H4 (cell line): ENCODE measurements at places on chromosomes 3 and 15.

DNA sequence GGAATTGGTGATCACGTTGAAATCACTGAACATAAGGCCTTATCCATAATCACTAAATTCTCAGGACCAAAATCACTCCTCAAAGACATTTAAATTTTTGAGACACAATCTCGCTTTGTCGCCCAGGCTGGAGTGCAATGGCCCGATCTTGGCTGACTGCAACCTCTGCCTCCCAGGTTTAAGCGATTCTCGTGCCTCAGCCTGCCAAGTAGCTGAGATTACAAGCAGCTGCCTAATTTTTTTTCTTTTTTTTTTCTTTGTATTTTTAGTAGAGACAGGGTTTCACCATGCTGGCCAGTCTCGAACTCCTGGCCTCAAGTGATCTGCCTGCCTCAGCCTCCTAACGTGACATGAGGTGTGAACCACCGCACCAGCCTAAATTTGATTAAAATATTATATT, 61.7 kb downstream of the PLOD2 start:
- DNase-seq = no peak

DNA sequence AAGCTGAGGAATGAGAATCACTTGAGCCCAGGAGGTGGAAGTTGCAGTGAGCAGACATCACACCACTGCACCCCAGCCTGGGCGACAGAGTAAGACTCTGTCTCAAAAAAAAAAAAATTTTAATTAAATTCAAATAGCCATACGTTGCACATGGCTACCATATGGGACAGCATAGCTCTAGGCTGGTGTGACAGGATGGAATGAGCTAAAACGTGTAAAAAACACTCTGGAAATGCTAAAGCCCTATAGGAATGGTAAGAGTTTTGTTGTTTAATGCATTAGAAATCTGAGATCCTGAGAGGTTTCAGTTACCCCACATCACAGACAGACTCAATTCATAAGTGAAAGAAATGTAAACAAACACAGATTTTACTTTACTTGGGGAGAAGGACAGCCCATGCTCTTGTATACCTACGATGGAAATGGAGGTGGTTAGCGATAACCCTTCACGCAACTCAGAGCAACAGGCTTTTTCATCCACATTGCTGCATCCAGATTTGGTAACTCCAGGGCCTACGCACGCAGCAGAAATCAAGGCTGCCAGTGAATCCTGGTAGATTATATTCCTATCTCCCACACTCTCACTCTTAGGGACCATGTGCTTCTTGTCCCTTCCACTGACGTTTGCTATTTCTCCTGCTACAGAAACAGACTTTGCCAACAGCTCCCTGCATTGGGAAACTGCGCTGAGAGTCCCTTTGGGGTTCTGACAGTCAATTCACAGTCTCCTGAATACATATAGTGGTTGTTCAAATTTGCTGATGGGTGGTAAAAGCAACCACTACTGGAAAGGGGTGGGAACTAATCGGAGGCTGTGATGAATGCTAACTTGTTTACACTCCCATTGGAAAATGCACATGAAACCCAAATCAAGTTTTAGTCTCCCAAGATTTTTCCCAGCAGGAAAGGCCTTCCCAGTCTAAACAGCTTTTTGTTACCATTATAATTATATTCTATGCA, 3.1 kb downstream of the SH3BP5 start:
- DNase-seq = no peak

DNA sequence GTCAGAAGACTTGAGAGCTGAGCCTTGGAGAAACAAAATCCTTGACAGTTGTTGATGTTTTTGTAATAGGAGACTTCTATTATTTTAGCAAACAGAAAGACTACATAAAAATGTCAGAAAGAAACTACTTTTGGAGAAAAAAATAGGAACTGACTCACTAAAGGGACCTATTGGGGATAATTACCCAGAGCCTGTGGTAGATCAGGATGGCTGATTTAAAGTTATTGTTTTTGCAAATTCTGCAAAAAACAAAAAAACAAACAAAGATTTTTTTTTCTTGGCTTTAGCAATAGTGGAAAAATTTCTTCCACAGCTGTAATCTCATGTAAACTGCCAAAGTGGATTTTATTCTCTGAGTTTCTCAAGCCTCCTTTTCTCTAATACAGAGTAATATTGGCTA, 101.5 kb upstream of the SATB1 start:
- no peak for DNase-seq

GRCh38 chr3:39241561-39241960, 38.3 kb downstream of the CX3CR1 start:
- DNase-seq = no peak

GRCh38 chr15:87144775-87145174, 1065.1 kb downstream of the AGBL1 start:
- DNase-seq = no peak

- DNase-seq = peak; percentile 41
Observed at GRCh38 chr15:83053151-83053550, 13.9 kb downstream of the BTBD1 start.

DNA sequence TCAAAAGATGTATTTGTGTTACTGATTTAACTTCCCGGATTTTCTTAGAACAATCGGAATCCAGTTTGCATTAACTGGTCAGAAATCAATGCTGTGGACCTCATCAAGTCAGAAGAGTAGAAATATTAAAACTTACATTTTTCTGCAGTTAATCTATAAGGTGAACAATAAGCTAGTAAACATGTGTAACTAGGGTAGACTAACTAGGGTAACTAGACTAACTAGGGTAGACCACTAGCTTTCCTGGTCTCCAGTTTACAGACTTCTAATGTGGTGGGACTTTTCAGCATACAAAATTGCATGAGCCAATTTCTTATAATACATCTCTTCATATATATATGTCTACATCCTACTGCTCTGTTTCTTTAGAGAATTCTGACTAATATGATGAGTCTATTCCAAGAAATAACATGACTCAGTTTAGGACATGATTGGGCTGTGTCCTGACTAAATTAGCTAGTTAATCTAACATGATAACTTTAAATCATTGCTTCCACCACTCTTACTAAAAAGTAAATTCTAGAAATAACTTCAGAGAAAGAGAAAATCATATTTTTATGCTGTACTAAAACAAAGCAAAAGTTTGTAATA, 5.3 kb downstream of the PLSCR2 start:
- DNase-seq = no peak

GRCh38 chr15:31399544-31400171, 73.0 kb downstream of the KLF13 start:
- no peak for DNase-seq

DNA sequence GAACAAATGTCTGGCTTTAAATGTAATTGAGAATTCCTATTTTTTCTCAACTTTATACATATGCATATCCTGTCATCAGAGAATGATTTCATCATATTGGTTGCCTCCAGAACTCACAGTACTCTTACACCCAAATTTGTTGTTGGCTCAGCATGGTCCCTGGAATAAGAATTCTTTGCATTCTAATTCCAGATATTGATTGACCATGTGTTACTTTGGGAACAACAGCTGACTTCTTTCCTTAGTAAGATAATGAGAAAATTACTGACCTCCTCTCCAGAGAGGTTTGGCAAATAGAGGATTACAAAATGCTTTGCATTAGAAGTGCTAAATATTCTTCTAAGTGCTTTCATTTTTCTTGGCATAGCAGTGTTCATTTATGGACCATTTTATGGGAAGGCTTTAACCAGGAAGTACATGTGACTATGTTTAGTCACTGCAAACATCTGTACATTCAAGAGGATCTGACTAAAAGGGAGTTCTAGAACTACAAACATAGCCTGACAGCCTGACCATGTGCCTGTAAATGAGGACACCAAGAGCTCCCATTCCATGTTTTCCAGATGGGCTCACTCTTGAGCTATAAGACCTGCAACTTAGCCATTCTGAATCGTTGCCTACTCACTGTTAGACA, 391.6 kb upstream of the DPPA4 start:
- DNase-seq = no peak
